ENCODE measurements at places on chromosomes 3 and 15. TPM values are rescaled to one million over a fixed set of nuclear protein-coding genes. Genes with fewer than 3 reads are reported as not detected.

Gene SLC12A8
- 0.62 TPM for total RNA-seq

Gene PLSCR5
- not detected for total RNA-seq

GRCh38 chr3:31606453-31606852, 73.7 kb downstream of the STT3B start:
- no peak for DNase-seq

DNA sequence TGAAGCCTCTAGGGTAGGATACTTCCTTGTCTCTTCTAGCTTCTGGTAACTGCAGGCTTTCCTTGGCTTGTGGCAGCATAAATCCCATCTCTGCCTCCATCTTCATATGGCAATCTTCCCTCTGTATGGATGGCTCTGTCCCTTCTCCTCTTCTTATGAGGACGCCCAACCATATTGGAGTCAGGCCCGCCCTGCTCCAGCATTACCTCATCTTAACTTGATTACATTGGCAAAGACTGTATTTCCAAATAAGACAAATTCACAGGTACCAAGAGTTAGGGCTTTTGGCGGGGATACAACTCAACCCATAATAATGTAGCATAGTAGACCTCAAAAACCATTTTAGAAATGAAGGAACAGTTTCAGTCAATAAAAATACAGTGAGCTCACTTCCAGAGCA, 75.4 kb downstream of the BDH1 start:
- no peak for DNase-seq

GRCh38 chr15:22916606-22917350, 63.4 kb downstream of the CYFIP1 start:
- DNase-seq, result no peak

DNA sequence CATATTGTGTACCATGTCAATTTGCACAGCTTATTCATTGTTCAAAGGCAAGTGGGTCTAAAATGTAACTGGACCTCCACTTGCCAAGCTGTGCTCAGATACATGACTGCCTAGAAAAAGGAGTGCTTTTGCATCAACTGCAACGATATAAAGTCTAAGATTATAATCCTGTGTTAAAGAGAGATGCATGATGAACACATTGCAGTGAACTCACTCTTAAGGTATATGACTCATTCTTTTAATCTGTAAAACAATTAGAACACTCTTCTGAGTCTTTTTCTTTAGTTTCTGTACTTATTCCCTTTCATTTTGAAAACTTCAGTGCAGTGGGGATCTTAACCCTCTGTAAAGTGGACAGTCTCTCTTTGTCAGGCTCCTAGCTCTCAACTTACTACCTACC, 982.8 kb downstream of the ROBO1 start:
- no peak for DNase-seq

All from right cardiac atrium (tissue), 5 donors.